ENCODE measurements at places on chromosomes 4 and X.

GRCh38 chr4:11427121-11427996 is 1.3 kb downstream of the HS3ST1 start:
- no peaks in the 10 kb centered on the region for H3K27me3 ChIP-seq
- no peak for DNase-seq
- H3K36me3 ChIP-seq, result no peaks in the 10 kb centered on the region
- no peak overlapping the region for H3K27ac ChIP-seq

DNA sequence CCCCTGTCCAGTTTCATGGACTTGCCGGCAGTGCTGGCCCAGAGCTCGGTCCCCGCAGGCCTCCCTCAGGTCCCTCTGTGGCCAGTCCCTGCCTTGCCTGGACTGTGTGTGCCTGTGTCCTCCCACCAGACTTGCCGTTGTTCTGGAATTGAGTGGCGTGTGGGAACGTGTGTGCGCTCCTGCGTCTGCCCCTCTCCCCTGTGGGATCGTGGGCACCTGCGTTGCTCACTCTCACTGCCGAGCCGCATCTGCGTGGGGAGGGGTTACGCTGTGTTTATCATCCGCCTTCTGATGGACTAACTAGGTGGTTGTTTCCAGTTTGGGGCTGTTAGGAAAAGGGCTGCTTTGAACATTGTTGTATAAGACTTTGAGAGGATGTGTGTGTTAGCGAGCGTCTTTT is 21.2 kb downstream of the PCGF3 start:
- H3K4me1 ChIP-seq, result peaks cover 8% of the 10 kb centered on the region
- DNase-seq, result no peak
- H3K36me3 ChIP-seq, result no peaks in the 10 kb centered on the region
- H3K27me3 ChIP-seq, result no peaks in the 10 kb centered on the region
- H3K4me3 ChIP-seq, result no peak overlapping the region

- no peak overlapping the region for H3K27ac ChIP-seq
- no peak overlapping the region for H3K4me3 ChIP-seq
- H3K4me1 ChIP-seq, result no peaks in the 10 kb centered on the region
- H3K27me3 ChIP-seq, result no peaks in the 10 kb centered on the region
- DNase-seq, result no peak
Measured at GRCh38 chr4:159607809-159608208, 504.9 kb downstream of the RAPGEF2 start.

- H3K27ac ChIP-seq, result no peak overlapping the region
- no peak for DNase-seq
Measured at GRCh38 chrX:19204636-19205035, 82.4 kb upstream of the ADGRG2 start.

DNA sequence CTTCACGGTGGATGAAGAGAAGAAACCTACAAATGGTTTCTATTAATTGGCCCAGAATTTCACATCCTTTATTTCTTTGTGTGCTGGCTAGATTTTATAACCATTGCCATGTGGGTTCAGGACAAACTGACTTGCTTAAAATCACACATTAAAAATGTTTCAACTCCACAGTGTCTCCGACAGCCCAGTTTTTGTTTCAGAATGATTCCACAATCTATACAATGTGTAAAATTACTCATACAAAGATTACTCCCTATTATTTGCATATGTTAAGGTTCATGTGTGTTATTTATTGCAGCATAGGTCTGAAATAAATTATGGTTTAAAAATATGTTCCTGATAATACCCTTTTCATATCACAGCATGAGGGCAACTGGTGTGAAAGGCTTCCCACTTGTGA is 20.6 kb downstream of the DCHS2 start:
- DNase-seq, result no peak
- no peak overlapping the region for H3K27ac ChIP-seq
- H3K27me3 ChIP-seq, result no peaks in the 10 kb centered on the region
- no peak overlapping the region for H3K4me3 ChIP-seq
- no peaks in the 10 kb centered on the region for H3K36me3 ChIP-seq
- H3K4me1 ChIP-seq, result no peaks in the 10 kb centered on the region

DNA sequence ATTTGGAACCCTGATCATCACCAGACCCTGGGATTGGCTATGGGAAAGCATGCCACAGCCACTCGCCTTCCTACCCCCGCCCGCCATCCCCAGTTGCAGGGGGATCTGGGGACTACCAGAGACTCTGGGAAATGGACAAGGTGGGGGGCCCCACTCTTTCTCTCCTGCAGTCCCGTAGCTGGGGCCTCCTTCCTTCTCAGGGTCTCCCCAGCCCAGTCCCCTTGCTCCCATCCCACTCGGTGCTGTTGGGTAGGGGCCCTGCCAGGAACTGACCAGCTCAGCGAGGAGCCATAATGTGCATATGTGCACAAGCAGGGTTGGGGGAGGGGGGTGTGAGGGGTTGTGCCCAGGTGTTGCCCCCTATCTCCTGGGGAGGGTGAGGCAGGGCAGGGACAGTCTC is 3.4 kb upstream of the USP11 start:
- no peak for DNase-seq
- no peaks in the 10 kb centered on the region for H3K27me3 ChIP-seq
- no peaks in the 10 kb centered on the region for H3K4me1 ChIP-seq
- no peak overlapping the region for H3K4me3 ChIP-seq

GRCh38 chrX:150269605-150270254 is 93.4 kb upstream of the MAMLD1 start:
- H3K36me3 ChIP-seq, result no peaks in the 10 kb centered on the region
- H3K27me3 ChIP-seq, result no peaks in the 10 kb centered on the region

DNA sequence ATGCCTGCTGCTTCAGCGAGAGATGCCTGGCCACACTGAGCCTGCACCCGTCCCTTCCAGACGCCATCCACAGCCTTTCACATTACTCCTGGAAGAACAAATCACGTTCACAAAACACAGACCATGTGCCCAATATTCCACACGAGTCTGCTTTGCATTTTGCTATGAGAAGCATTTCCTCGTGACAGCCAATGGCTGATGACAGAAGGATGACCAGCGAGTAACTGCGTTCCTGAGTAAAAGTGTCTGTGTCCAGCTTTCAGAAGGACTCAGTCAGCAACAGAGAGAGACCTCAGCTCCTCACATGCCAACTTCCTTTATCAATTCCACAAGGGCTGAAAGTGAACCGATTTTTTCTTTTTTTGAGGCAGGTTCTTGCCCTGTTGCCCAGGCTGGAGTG is 19.5 kb downstream of the NAT8L start:
- H3K4me1 ChIP-seq, result no peaks in the 10 kb centered on the region
- no peak overlapping the region for H3K27ac ChIP-seq
- no peak for DNase-seq
- H3K4me3 ChIP-seq, result no peak overlapping the region
- H3K27me3 ChIP-seq, result no peaks in the 10 kb centered on the region
- no peaks in the 10 kb centered on the region for H3K36me3 ChIP-seq

- DNase-seq, result no peak
- H3K4me3 ChIP-seq, result no peak overlapping the region
- H3K27me3 ChIP-seq, result no peaks in the 10 kb centered on the region
Measured at GRCh38 chr4:139247700-139248238, 32.3 kb downstream of the MGARP start.
